ENCODE measurements at places on chromosomes 2 and 18. TPM values are rescaled to one million over a fixed set of nuclear protein-coding genes. Genes with fewer than 3 reads are reported as not detected.

DNA sequence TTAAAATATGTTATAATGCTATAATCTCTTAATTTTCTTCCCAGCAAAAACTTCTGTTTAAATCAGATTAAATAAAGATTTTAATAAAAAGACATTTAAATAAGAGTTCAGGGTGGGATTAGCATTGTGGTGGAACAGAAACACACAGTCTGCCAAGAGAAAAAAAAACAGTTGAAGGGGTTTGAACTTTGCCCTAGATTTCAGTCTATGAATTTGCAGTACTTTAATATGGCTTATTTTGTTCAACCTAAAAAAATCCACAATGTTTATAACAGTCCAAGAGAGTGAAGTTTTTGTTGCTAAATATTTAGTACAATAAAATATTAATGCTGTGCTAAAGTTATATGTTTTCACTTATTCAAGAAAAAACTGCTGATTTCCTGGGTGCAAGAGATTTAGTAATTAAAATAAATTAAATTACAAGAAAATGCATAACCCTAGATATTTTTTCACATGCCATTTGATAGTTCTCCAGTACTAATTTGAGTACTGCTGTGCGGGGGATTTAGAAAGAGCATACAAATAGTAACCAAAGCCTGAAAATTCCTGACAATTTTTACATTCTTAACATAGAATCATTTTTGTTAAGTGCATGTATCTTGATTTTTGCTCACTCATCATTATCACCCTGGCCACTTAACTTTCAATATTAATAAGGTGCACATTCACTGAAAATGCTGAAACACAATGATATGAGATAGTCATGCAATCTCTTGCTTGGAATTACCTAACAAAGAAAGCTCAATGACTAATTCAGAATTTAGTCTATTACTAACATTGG, 52.6 kb downstream of the SLC40A1 start:
- DNase-seq: no peak

- DNase-seq: no peak
Measured at GRCh38 chr2:207513551-207514257, 16.1 kb upstream of the CREB1 start.

DNA sequence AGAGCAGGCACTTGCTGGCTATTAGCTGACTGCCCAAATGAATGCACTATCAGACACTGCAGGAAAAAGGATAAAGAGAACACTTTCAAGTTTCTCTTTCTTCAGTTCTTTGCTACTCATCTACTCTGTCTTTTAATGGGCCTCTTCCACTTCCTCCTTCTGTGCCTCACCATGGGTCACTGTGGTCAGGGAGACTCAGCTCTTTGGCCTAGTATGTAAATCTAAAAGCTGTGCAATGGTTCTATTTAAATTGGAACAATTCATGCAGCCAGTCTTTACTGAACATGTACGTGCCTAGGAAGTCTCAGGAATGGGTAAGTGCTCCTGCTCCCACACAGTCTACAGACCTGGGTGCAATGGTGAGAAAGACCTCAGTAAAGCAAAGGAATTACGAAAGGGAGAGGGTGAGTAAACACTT, 79.1 kb upstream of the DNMT3A start:
- DNase-seq: no peak

GRCh38 chr2:167987026-167987425, 260.4 kb downstream of the STK39 start:
- DNase-seq: no peak

DNA sequence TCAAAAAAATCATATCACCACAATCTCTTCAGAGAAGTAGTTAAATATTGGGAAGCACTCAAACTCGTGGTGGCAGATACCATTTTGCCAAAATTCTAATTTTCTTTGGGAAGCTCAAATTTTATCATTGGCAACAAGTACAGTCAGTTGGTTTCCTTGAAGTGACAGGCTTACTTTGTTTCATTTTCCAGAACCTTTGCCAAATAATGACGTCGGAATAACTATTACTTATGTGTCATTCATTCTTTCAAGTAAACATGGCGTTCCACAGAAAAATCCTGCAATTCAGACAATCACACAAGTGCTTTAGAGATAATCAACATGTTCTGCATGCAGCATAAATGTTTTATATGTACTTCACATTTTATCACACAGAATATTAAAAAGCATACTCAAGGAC, 5.4 kb downstream of the TTLL4 start:
- DNase-seq: no peak

- DNase-seq: no peak
Measured at GRCh38 chr2:146850746-146851145, 994.1 kb upstream of the ACVR2A start.

GRCh38 chr2:213740453-213740852, 456.2 kb downstream of the SPAG16 start:
- no peak for DNase-seq

GRCh38 chr2:48483506-48483905, 46.4 kb upstream of the STON1 start:
- DNase-seq: no peak

- DNase-seq: no peak
Measured at GRCh38 chr18:47815486-47816270, 114.8 kb downstream of the SMAD2 start.

GRCh38 chr2:96898641-96899412, 28.9 kb upstream of the SEMA4C start:
- no peak for DNase-seq

DNA sequence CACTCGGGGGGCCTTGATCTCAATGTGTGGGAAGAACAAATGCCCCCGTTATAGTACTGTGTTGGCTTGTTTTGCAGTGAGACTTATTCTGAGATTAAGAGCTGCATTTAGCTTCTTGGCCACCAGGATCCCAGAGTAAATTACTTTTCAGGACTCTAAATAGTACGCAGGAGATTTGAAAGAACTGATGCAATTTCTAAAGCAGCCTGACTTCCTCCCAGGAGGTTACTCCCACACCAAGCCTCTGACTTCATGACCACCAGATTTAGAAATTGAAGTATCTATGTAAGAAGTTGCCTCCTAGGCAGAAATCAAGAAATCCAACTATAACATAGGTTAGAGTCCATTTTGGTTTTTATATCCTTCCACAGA, 67.0 kb downstream of the FEZ2 start:
- no peak for DNase-seq

DNA sequence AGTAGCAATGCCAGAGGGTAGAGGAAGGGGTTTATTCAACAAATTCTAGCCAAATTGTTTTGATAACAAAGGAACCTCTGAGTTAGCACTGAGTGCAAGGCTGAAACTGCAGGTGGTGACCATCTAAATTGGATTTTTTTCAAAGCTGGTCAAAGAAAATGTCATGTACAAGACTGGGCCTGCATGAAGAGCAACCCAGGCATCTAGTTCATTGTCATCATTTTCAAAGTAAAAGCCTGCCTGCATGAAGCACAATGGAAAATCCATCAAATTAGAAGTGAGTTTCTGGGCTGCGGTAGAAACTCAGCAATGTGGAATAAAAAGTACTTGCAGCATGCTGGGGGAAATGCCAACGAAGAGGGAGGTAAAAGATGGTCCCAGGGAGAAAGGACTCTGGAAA, 80.8 kb upstream of the PPP1CB start:
- DNase-seq: no peak

- no peak for DNase-seq
Measured at GRCh38 chr2:97851172-97851571, 137.8 kb downstream of the ZAP70 start.

GRCh38 chr2:45706033-45706432, 54.6 kb downstream of the PRKCE start:
- no peak for DNase-seq

DNA sequence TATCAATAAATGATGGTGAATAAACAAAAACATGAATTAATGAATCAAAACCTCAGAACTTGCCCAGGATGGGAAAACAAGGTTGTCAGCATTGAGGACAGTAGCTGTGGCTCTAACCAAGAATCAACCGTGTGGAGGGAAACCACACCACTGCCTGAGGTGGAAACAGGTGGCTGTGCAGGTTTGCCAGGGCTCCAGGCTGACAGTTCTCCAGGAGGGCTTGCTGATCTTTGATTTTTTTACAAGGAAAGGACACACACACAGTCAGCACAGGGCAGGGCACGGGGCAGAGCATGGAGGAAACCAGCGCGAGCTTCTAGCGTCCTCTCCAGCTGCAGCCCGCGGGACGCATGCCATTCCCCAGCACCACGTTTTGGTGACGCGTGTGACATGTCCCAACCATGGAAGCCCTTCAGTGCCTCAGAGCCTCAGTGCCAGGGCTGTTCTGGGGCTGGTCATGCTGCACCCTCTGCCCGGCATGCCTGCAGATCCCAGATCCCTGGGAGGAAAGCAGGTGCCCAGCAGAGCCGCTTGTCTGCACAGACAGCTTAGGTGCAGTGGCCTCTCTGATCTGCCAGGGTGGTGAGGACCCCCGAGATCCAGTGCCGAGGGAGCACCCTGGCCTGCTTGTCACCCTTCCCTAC, 15.8 kb upstream of the AGXT start:
- no peak for DNase-seq

GRCh38 chr2:159921752-159922404, 123.9 kb upstream of the CD302 start:
- DNase-seq: peak; percentile 91

DNA sequence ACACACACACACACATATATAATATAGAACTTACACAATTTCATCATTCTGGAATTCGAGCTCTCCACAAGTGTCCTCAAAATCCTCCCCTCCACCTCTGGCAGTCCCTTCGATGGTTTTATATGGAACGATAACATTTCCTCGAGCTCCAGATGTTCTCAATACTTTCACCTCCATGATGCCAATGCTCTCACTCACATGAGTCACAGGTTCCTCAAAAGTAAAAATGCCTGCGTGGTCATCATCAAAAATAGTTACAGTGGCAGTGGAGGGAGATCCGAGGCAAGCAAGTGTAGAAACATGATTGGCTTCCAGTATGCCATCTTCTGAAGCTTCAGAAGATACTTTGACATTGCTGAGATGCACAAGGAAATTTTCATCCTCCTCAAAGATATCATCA, 23.5 kb downstream of the SLC8A1 start:
- no peak for DNase-seq

DNA sequence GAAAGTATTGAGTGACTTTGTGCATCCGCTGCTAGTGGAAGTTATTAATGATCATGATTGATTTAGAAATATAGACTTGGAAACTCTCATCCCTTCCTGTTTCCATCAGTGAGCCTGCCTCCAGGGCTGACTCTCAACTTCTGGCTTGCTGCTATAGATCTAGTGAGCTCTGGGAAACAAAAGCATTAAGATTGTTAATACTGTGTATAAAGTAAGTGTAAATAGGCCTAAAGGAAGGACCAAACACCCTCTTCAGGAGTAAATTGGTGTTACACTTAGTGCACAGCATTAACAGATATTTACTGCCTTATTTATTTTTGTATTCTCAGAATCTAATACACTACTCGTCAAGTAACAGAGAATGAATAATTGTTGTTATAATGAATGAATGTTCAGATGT, 285.6 kb downstream of the THSD7B start:
- DNase-seq: no peak

GRCh38 chr2:236193026-236193425, 24.8 kb upstream of the GBX2 start:
- DNase-seq: no peak

GRCh38 chr2:152483276-152484063, 148.5 kb downstream of the FMNL2 start:
- DNase-seq: no peak

DNA sequence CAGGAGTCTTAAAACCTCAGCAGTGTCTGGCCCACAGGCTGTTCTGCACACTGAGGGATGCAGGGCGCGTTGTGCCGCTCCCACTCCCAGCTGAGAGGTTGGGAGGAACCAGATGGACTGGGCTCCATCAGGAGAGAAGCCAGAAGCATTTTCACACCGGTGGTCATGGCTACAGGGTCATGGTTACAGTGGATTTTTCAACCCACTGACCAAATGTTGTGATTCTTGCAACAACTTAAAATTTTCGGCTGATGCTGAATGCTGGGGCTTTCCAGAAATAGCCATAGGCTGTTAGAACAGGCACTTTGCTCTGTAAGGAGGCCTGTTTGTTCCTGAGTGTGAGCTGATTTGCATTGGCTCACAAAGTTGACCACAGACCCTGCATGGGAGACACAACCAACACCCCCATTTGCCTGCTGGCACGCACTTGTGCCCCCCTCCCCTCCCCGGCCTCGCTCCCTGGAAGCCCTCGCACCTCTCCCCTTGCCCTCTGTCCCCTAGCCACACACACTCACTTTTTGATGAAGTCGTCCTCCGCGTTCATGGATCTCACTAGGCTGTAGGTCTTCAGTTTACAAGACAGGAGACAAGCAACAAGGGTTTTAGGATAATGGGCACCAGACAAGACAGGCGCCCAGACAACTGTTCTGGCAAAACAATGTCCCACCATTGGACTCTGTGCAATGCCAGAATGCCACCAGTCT, 3.4 kb downstream of the LPIN1 start:
- DNase-seq: no peak

GRCh38 chr2:223758131-223758840, 79.1 kb downstream of the AP1S3 start:
- DNase-seq: no peak

DNA sequence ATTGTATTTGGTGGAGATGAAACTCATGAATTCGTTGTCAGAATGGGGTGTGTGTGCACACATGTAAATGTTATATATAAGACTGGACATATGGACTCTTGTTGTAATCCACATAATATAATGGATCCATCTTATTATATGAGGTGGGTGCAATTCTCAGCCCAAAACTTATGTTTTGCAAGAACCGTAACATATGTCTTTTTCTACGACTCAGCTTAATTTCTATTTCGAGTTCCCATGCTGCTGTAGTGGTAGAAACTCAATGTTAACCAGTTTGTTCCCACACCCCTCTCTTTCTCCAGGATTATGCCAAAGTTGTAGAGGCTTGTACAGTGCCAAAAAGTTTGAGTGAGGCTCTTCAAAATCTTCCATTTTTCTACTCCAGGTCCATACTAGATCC, 112.5 kb upstream of the SPOPL start:
- no peak for DNase-seq

DNA sequence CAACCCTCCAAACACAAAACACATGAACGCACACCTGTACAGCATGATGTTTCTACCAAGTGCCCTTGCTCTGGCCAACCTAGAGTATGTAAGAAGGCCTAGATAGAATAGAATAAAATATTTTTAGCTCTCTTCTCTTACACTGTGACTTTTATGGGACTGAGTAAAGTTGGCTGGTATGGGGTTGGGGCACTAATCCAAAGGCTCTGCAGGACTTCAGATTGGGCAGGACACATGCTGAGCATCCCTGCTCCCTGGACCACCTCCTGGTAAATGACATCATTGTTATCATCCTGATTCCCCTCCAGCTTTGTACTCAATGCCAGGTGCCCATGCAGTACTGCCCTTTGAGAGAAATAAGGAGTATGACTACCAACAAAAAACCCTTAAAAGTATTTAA, 322.2 kb downstream of the SLC8A1 start:
- DNase-seq: no peak

Gene ZNF396
- 0.70 TPM for total RNA-seq

Gene MAP3K20
- total RNA-seq: 435 TPM

Gene GPR45
- total RNA-seq: not detected

Gene ARHGEF33
- 0.62 TPM for total RNA-seq

Gene ERMN
- not detected for total RNA-seq

Gene ZNF514
- total RNA-seq: 15.3 TPM

Gene NFE2L2
- total RNA-seq: 53.4 TPM

Gene CCBE1
- 3.6 TPM for total RNA-seq

Gene CFAP53
- total RNA-seq: not detected
